Breast epithelium (tissue), 4 donors: ENCODE measurements at places on chromosomes 5 and 9. TPM values are rescaled to one million over a fixed set of nuclear protein-coding genes. Genes with fewer than 3 reads are reported as not detected.

SOWAHA gene
- total RNA-seq = 0.66 TPM

GRCh38 chr5:1321576-1321975 lies 23.3 kb downstream of the CLPTM1L start:
- DNase-seq = peak; percentile 12

DNA sequence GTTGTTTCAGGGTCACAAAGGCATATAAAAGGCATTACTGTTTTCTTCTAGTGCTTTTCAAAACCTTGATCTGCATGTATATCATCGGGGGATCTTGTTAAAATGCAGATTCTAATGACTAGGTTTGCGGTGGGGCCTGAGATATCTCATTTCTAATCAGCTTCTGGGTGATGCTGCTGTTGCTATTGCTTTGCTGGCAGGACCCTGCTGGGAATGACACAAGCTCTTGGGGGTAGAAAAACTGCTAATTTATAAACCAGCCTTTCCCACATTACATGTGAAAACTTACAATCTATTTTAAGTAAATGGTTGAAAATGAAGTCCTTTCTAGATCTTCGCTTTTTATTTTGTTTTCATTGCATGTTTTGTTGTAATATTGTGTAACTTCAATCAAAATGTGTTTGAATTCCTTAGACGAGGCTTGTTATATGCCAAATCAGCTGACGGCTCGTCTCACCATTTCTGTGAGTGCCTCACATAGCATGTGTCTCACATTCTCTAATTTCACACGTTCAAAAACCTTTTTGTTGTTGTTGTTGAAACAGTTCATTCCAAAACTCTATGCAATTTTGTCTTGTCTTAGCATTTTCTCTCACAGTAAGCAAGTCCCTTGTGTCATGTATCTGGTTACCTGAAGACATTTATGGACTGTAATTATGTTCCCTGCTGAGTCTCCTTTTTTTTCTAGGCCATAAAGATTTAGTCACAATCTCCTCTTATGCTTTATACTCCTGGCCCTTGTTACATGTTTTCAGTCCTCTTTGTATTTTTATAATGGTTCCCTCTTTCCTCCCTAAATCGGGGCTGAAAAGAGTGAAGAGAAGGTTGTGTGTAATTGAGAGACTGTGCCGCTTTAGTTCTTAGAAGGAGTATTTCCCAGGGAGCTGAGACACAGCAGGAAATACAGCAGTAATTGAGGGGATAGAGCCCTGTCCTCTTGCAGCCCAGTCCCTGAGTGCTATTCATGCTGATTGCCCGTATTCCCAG lies 521.0 kb upstream of the SEMA6A start:
- DNase-seq = no peak

DNA sequence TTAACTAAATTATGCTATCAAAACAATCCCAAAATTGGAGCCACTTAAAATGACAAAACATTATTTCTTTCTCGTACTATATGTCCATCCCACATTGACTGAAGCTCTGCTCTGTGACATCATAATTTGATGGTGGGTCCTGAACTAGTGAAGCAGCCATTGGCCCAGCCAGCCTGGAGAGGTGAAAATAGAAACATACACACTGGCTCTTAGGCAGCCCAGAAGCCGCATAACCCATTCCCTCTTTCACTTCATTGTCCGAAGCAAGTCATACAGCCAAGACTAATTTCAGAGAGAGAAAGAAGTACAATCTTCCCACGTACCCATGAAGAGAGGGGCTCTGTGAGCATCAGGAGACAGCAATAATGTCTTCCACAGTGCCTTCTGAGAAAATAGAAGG lies 342.5 kb downstream of the NFIB start:
- DNase-seq = no peak

C5orf52 gene
- not detected for total RNA-seq

SNCAIP gene
- 9.8 TPM for total RNA-seq
